GOT3 (cell line): ENCODE measurements at places on chromosomes 12 and 14.

DNA sequence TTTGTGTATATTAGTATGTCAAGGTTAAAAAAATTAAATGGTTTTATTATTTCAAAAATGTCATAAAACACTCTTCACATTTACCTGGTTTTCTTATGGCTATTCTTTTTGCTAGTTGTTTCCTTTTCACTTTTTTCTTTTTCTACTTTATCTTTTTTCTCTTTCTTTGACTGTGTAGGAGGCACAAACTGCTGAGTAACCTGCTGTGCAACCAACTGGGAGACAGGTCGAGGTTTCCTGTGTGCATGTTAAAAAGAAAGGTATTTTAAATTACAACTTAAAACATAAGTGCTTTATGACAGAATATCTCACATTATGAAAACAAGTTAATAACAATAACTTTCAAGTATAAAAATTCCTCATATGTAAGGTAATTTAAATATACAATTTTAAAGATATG is 16.9 kb upstream of the GXYLT1 start:
- no peak for DNase-seq

DNA sequence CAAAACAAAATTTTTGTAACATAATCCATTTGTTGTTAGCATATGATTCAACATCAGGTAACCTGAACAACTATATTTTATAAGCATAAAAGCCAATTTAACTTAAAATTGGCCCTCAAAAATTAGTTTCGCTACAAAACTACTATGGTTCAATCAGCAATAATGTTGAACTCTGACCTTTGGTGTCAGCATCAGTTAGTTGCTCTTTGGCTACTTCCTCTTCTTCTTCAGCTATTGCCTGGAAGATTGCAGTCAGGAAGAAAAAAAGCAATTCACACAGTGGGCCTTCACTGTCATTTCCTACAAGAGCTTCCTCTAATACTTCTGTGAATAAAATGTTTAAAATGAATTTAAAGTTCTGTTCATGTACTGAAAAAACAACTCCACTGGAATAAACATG is 78.2 kb upstream of the CFL2 start:
- no peak for DNase-seq

- no peak for DNase-seq
These were observed 158.7 kb upstream of the LRIG3 start for GRCh38 chr12:59079002-59079401.

DNA sequence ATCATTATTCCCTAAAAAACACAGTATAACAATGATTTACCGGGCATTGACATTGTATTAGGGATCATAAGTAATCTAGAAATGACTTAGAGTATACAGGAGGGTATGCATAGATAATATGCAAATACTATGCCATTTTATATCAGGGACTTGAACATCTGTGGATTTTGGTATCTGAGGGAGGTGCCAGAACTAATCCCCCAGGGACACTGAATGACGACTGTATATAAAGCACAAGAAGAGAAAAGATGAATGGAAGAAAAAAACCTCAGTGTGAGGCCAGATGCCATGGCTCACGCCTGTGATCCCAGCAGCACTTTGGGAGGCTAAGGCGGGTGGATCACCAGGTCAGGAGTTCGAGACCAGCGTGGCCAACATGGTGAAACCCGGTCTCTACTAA is 25.5 kb upstream of the COX6A1 start:
- DNase-seq: no peak

- DNase-seq: no peak
These were observed 60.7 kb downstream of the INSM2 start for GRCh38 chr14:35594616-35595015.

GRCh38 chr12:76633415-76633814 is 73.8 kb upstream of the OSBPL8 start:
- DNase-seq: no peak

- DNase-seq: no peak
These were observed 314.7 kb upstream of the ATP2B1 start for GRCh38 chr12:90023207-90023900.

GRCh38 chr12:131230340-131231031 is 276.8 kb downstream of the ADGRD1 start:
- no peak for DNase-seq

- DNase-seq: no peak
These were observed 23.0 kb downstream of the ISCA2 start for GRCh38 chr14:74516451-74517160.

- DNase-seq: no peak
These were observed 1.2 kb downstream of the ZNF641 start for GRCh38 chr12:48349471-48349870.

DNA sequence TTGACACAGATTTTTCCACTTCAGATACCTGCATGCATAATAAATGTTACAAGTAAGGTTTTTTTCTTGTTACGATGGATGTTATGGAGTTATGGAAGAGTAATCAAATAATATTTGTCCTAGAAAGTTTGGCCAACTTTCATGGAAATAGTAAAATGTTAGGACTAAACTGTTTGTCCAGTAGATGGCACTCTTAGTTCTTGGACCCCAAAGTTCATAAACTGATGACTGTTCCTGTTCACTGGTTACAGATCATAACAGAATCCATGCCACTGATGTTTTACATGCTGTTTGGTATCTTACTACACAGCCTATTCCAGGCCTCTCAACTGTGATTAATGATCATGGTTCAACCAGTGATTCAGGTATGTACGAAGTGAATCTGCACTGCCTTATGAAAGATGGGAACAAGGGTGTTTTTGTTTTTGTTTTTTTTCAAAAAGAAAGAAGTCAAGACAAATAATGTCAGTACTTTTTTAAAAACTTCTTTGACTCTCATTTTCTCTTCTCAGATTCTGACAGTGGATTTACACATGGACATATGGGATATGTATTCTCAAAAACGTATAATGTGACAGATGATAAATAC is 48.8 kb upstream of the SLCO1C1 start:
- DNase-seq: no peak

DNA sequence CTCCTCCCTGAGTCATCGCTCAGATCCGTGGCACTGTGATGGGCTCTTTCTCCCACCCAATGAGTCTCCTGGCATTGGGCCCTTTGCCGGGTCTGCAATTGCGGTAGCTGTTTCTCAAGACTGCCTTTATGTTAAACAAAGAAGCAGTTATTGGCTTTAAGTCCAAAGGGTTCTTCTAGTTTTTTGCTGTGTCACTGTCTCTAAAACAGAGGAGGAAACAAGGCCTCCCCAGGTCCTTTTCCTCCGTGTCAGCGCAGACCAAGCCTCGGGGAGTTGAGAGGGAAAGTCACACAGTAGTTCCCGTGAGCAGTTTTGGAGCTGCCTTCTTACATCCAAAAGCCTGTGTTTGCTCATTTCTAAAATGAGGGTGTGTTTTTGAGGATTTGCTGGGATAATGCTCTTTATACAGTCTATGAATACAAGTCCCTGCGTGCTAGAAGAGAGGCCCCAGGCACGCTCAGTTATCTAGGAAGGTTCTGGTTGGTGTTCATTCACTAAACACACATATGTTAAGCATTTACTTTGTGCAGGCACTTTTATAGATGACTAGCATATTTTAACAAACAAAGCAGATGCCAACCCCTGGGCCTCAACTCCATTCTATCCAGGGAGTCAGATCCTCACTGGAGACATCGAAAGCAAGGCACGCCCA is 126.0 kb upstream of the PZP start:
- no peak for DNase-seq

GRCh38 chr12:110244829-110245228 is 36.2 kb upstream of the ATP2A2 start:
- no peak for DNase-seq

DNA sequence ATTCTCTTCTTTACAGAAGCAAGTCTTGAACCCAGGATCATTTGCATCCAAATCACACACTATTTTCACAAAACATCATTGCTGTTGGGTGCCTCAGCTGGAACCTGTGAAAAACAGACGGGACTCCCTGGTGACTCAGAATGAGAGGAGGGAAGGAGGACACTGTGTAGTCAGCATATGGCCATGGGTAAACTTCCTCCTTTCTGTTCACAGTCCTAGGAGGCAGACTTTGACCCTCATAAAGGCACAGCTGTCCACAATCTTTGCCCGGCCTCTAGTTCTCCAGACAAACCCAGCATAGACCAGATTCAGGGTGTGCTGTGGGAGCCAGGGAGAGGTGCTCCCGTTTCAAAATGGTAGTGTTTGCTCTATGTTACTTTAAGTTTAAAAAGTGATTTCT is 62.0 kb downstream of the DYRK2 start:
- no peak for DNase-seq

DNA sequence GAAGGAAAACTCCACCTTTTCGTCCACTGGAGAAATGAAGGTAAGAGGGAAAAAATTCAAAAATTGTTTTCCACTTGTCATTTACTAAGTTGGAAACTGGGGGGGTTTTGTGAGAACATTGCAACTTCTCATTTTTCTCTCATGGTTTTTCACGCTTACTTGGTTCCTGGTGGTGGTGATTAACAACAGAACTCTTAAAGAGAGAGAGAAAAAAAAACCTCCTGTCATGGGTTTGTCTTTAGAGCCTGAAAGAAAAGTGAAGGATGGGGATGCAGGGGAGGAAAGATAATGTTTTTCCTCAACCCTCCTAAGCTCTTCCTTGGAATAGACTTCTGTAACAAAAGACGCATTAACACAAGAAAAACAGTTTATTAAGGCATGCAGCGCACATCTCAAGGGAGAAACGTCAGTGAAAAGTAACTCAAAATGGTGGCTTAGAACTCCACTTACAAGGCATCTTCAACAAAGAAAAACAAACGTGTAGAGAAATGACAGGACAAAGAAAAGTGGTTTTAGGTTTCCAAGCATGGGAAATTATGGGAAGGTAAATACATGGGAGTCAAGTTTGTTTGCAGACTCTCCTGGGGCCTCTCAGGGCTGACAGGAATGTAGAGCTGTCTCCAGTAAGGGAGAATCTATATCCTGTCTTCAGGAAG is 81.9 kb upstream of the ATF7IP start:
- DNase-seq: no peak

GRCh38 chr14:89641495-89642175 is 224.6 kb upstream of the FOXN3 start:
- no peak for DNase-seq

DNA sequence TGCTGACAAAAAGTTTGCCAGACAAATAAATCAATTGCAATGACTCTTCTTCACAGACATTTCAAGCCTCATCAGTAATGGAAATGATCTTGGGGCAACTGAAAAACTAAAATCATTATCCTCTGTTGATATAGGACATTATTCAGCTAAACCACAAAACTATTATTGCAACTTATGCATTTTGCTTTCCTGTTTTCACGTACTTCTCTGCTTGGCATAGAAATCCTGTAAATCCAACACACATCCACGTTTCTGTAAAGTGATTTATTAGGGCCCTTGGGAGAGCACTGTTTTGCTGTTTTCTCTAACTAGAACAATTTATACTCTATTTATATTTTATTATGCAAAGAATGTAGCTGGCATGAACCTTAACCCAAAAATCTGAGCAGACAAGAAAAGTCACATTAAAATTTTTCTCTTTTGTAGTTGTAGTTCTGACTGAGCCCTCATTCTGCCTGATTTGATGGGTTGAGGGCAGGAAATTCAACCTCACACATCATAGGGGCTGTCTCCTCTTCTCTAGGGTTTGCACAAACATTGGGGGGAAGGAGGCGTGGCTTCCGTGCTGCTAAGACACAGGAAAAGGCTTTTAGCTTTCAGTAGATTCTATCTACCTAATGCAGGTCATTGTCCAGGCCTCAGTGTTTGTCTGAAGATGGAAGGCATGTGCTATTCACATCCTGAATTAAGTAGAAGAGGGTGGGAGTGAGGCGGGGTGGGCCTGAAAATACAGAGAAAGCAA is 11.5 kb upstream of the NUP107 start:
- DNase-seq: no peak

GRCh38 chr14:59026081-59026480 is 162.4 kb upstream of the DAAM1 start:
- no peak for DNase-seq

DNA sequence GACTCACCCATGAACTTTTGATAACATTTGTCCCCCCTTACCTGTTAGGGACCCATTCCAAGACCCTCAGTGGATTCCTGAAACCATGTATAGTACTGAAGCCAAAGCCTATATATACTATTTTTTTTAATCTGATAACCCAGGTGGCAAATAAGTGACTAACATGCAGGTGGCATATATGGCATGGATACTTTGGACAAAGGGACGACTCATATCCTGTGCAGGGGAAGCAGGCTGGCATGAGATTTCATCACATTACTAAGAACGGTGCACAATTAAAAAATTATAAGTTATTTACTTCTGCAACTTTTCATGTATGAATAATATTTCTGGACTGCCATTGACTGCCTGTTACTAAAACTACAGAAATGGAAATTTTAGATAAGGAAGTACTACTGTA is 880.1 kb upstream of the FBXO33 start:
- no peak for DNase-seq

DNA sequence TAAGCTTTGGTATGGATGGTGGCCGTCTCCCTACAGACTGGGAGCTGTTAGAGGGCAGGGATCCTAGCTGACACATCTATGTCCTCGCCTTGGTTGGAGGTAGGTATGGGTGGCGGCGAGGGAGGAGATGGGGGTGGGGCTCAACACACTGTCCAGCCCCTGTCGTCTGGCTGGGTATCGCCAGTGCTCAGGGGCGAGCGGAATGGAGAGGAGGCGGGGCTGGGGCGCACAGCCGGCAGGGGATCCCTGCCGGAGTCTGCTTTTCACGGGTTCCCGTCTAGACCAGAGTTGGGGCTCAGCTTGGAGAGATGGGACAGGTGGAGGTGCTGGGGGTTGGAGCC is 16.1 kb downstream of the TAMALIN start:
- DNase-seq: no peak

DNA sequence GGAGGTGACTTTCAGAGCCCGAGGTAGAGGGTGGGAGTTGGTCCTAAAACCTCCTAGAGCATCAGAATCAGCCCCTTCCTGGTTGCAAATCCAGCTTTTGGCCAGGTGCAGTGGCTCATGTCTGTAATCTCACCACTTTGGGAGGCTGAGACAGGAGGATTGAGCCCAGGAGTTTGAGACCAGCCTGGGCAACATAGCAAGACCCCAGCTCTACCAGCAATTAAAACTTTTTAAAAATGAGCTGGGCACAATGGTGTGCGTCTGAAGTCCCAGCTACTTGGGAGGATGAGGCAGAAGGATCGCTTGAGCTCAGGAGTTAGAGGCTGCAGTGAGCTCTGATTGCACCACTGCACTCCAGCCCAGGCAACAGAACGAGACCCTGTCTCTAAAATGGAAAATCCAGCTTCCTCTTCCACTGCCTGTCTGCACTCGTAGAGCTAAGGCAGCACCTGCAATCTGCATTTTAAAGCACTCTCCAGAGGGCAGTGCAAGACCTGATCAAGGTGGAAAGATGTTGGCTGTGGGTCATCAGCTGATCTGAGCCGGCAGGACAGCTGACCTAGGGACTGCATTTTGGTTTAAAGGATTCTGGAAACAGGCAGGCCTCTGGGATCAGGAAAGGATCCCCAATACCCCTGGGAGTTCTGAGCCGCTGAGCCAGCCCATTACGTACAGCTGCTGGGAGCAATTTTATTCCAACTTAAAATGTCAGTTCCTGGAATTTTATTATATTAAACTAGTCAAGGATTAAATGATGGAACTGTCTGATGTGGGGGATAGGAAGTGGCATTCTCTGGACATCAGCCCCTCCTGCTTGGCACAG is 1.8 kb upstream of the TESC start:
- DNase-seq: no peak

- DNase-seq: no peak
These were observed 2.3 kb downstream of the CFL2 start for GRCh38 chr14:34711796-34712712.
